ENCODE measurements at places on chromosomes 16 and 17.

DNA sequence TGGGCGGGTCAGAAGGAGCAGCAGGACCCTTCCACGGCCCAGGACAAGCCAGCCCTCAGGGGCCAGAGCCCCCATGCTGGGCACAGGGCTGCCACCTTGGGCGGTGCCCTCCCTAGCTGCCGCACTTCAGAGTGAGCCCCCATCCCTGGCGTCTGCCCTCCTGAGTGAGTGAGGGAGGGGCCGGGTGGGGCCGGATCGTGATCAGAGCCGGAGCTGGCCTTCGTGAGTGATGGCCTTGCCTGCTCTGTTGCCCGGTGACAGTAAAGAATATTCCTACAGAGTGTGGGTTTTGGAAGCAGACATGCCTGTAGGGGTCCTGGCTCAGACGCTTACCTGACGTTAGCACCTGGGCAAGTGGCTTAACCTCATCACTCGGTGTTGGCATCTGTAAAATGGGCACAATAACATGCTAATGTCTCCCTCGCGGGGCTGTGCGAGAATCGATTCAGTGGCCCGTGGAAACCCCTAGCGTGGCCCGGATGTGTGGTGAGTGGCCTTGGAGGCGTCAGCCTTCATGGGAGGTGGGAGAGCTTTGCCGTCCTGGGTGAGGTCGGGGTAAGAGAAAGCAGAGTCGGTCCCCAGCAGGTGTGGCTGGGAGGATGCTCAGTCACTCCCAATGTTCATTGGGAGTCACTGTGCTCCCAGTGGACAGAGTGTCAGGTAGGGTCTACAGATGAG is 26.1 kb downstream of the JPH3 start:
- DNase-seq: no peak

- no peak for DNase-seq
Measured at GRCh38 chr16:65377195-65377594, 255.3 kb upstream of the CDH11 start.

DNA sequence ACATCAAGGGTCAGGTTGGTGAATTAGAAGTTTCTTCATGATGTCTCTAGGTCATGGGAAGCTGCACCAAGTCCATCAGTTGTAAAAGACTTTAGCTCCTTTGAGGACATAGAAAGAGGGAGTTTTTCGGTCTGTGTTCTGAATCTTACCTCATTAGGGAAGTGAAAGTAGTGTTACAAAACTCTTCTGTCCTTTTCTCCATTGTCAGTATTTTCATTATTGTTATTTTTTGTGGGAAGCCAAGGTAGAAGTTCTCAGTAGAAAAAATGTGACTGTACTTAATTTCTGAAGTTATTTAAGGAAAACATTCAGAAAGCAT is 24.2 kb downstream of the MAP3K3 start:
- DNase-seq: no peak

DNA sequence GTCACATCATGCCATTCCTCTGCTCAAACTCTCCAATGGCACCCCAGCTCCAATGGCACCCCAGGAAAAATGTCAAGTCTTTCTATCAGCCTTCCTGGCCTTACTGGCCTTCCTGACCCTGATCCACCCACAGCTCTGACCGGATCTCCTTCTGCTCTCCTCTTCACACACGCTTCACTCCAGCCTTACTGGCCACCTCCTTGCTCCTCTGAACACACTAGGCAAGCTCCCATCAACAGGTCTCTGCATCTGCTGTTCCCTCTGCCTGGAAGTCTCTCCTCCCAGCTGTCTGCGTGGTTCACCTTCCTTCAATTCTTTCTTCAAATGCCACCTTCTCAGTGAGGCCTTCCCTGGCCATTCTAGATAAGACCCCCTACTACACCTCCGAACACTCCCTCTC is 43.4 kb downstream of the MYO1D start:
- DNase-seq: no peak

DNA sequence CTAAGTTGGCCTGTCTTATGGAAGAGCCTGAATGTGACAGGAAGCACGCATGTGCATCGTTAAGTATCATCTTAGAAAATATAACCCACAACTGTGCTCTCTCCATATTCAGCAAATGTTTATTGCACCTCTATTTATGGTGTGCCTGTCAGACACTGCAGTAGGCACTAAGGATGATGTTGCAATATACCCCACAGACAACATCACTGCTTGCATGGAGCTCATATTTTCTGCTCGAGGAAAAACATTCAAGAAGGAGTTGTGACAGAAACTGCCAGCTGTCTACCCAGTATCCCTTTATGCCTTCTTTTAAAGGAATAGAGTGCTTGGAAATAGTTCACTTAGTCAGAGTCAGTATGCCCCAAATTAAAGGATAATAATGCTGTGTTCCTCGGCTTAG is 132.3 kb upstream of the RBFOX1 start:
- no peak for DNase-seq

DNA sequence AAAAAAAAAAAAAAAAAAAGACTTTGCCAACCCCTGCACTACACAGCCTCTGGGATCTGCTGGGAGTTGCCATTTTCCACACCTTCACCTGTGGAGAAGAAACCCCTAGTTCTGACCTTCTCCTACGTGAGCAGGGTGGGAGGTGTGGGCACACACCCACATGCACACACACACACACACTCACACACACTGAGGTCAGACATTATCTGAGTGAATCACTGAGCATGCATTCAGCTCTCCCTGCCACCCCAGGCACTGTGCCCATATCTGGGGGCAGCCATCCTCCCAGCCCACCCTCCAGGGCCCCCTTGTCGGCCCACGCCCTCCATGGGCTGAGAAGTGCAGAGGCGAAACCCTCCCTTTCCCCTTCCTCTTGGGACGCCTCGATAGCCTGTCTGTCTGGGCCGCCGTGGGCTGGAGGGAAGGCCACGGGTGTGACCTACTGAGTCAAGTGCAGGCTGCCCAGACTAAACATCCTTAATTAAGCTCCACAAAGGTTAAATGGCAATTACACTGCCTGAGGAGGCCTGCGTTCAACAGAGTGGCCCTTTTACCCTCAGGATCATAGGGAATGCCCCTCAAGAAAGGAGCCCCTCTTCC is 143.8 kb downstream of the C16orf95 start:
- no peak for DNase-seq
